ENCODE measurements at places on chromosomes 3 and 15.

DNA sequence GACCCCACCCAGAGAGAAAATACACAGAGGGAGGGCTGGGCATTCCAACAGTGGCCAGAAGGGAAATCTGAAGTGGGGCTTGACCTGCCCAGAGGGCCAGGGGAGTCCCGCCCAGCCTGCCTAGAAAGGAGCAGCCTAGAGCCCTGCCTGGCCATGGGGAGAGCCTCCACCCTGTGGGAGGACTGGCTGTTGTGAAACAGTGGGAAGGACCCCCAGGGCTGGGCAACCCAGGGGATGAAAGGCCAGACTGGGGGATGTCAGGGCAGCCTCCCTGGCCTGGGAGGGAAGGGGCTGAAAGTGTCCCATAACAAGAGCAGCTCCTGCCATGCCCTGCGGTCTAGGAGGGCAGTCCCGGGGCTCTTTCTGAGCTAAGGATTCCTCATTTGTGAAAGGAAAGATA lies 69.0 kb downstream of the SLC12A8 start:
- no peak for DNase-seq

DNA sequence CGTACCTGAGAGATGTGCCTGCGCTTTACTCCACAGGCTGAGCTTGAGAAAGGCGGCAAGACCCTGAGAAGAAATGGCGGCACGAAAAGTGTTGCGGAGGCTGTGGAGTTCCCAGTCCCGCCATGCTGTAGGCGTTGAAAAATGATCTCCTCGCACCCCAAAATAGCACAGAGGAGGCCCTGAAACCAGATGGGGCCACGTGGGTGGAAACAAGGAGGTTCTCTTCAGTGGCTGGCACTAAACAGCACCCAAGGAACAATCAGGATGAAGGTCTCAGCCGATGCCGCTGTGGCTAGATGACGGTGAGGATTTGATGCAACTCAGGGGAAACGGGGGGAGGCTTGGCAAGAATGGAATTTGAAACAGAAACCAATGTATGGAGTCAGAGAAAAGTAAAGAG lies 57.3 kb downstream of the TMEM212 start:
- DNase-seq: no peak

- DNase-seq: no peak
Observed at GRCh38 chr3:182244222-182244971, 532.7 kb downstream of the SOX2 start.

- DNase-seq: no peak
Observed at GRCh38 chr3:31530960-31531335, 1.8 kb upstream of the STT3B start.

GRCh38 chr3:189331002-189331418 lies 159.2 kb downstream of the TPRG1 start:
- DNase-seq: no peak

- no peak for DNase-seq
Observed at GRCh38 chr3:5022187-5022965, 43.1 kb downstream of the BHLHE40 start.

GRCh38 chr3:86960550-86960949 lies 30.4 kb downstream of the VGLL3 start:
- DNase-seq: no peak

Measured in stimulated activated CD8-positive, alpha-beta memory T cell treated with anti-CD3 and anti-CD28 coated beads, Interleukin-15, amount 100 ng/mL, for 1 hour (primary cell).